ENCODE measurements at places on chromosomes 12 and 14. TPM values are rescaled to one million over a fixed set of nuclear protein-coding genes. Genes with fewer than 3 reads are reported as not detected.

- H3K4me1 ChIP-seq, result no peaks in the 10 kb centered on the region
- no peak overlapping the region for H3K4me3 ChIP-seq
- H3K36me3 ChIP-seq, result peaks cover 13% of the 10 kb centered on the region
- H3K27ac ChIP-seq, result no peak overlapping the region
- no peaks in the 10 kb centered on the region for H3K27me3 ChIP-seq
Measured at GRCh38 chr12:124947561-124948398, 33.3 kb upstream of the UBC start.

GRCh38 chr12:10018386-10018785 is 8.0 kb downstream of the CLEC12B start:
- no peaks in the 10 kb centered on the region for H3K4me1 ChIP-seq
- no peak for DNase-seq
- H3K36me3 ChIP-seq, result no peaks in the 10 kb centered on the region
- H3K4me3 ChIP-seq, result no peak overlapping the region

Gene C14orf39
- not detected for total RNA-seq

Gene GNB3
- total RNA-seq, result 0.12 TPM

GRCh38 chr12:94516985-94517384 is 57.3 kb upstream of the CEP83 start:
- H3K27ac ChIP-seq, result no peak overlapping the region
- DNase-seq, result no peak
- H3K36me3 ChIP-seq, result no peaks in the 10 kb centered on the region
- H3K4me3 ChIP-seq, result no peak overlapping the region
- peaks cover 2% of the 10 kb centered on the region for H3K27me3 ChIP-seq

Gene KERA
- not detected for total RNA-seq

DNA sequence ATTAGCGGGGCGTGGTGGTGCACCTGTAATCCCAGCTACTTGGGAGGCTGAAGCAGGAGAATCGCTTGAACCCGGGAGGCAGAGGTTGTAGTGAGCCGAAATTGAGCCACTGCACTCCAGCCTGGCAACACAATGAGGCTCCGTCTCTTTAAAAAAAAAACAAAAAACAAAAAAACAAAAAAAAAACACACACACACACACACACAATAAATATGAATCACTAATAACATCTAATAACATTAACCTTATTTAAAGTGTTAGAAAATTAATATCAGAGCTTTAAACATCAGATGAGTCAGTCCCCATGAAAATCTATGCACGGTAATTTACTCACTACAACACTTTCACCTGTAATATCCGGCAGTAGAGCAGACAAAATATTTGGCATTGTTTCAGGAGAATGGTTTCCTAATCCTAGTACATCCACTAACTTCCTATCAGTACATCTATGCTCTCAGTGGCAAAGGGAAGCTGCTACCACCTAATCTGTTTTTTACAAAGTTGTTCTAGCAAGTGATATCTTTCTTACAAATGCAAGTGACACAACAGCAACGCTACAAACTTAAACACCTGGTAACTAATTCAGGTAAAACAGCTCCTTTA is 36.2 kb downstream of the MED13L start:
- peaks cover 41% of the 10 kb centered on the region for H3K4me1 ChIP-seq
- H3K27ac ChIP-seq, result no peak overlapping the region
- H3K27me3 ChIP-seq, result no peaks in the 10 kb centered on the region
- H3K36me3 ChIP-seq, result peaks cover 9% of the 10 kb centered on the region
- no peak for DNase-seq

DNA sequence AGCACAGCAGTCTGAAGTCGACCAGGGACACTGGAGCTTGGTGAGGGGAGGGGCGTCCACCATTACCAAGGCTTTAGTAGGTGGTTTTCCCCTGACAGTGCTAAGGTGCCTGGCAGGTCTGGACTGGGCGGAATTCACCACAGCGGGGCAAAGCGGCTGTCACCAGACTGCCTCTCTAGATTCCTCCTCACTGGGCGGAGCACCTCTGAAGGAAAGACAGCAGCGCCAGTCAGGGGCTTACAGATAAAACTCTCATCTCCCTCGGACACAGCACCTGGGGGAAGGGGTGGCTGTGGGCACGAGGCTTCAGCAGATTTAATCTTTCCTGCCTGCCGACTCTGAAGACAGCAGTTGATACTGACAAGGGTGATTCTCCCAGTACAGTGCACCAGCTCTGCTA is 39.1 kb downstream of the DDHD1 start:
- peaks cover 55% of the 10 kb centered on the region for H3K4me1 ChIP-seq
- H3K27me3 ChIP-seq, result no peaks in the 10 kb centered on the region
- peaks cover 45% of the 10 kb centered on the region for H3K36me3 ChIP-seq
- H3K27ac ChIP-seq, result no peak overlapping the region
- no peak for DNase-seq

DNA sequence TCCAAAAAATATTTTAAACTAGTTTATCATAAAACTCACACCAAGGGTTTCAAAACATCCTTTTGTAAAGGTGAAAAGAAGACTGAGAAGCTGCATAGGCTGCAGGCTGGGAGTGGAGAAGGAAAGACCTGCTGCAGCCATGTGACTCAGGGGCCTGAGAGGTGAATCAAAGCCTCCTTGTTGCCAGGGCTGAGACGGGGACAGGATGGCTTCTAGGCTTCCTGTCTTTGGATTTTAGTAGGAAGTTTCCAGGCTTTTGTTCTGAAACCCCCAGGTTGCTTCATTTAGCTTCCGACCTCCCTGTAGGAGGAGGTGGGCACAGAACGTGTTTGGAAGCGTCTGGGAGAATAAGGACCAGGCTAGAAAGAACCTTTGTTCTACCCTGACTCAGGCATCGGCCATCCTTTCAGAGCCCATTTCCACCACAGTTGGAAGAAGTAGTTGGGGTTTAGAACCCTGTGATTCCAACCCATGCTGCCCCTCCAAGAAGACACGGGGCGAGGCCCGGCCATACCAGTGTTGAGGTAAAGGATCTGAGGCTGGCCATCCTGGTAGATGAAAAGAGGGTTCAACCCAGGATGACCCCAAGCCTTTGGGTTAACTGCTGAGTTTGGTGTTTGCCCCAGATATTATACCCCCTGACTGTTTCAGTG is 122.4 kb downstream of the SLC25A47 start:
- H3K4me1 ChIP-seq, result peaks cover 31% of the 10 kb centered on the region
- no peaks in the 10 kb centered on the region for H3K36me3 ChIP-seq
- H3K4me3 ChIP-seq, result no peak overlapping the region
- H3K27me3 ChIP-seq, result no peaks in the 10 kb centered on the region

DNA sequence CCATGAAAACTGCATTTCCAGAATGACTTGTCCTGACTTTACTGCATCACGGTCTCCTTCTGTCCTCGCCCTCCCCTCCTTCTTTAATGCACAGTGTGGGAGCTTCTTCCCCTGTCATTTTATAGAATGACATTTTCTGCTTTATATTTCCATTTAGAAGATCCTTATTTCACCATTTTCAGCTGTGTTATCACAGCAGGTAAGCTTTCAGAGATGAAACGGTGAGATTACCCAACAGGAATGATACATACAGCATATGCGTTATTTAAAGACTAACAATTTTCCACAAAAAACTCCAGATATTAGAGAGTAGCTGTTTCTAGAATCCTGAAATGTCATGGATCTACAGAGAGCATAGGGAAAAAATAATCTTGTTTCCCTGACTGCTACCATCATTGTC is 27.3 kb upstream of the PZP start:
- H3K4me1 ChIP-seq, result peaks cover 15% of the 10 kb centered on the region
- no peak overlapping the region for H3K27ac ChIP-seq
- no peak for DNase-seq
- peaks cover 40% of the 10 kb centered on the region for H3K27me3 ChIP-seq
- peaks cover 2% of the 10 kb centered on the region for H3K36me3 ChIP-seq

- no peaks in the 10 kb centered on the region for H3K27me3 ChIP-seq
- no peak for DNase-seq
- no peak overlapping the region for H3K4me3 ChIP-seq
- H3K36me3 ChIP-seq, result peaks cover 25% of the 10 kb centered on the region
- peak overlapping the region; percentile 81 for H3K27ac ChIP-seq
Measured at GRCh38 chr12:89472508-89472907, 52.1 kb downstream of the GALNT4 start.

DNA sequence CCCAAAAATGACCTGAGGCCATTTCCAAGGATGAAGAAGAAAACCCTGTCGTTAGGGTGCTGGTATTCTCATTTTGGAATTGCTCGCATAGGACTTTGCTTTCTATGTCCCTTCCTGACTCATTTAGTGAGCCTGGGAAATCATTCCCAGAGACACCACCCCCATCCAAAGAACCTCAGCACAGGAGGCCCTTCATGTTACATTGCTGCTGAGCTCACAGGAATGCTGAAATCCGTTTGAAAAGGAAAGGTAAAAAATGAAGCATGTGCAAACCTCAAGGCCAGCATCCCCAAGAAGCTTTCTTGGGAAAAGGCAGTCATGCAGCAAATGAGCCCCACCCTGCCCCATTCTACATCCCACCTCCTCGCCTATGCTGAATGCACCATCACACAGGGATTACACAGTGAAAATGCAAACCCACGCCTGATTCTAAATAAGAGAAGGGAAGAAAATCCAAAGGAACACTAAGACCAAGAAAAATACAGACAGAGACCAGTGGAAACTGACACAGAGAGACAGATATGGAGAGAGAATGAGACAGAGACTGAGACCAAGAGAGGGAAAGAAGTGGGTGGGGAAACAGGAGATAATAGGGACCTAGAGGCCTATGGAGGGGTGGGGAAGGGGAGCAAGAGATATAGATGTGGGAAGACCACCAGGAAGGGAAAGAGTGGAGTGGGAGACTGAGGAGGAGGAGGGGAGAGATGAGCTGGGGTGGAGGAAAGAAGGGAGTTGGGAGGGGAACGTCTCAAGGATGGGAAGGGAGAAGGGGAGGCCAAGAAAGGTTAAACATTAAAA is 33.5 kb downstream of the NIN start:
- peaks cover 15% of the 10 kb centered on the region for H3K4me1 ChIP-seq
- H3K4me3 ChIP-seq, result no peak overlapping the region

Gene VIPAS39
- 16.9 TPM for total RNA-seq

DNA sequence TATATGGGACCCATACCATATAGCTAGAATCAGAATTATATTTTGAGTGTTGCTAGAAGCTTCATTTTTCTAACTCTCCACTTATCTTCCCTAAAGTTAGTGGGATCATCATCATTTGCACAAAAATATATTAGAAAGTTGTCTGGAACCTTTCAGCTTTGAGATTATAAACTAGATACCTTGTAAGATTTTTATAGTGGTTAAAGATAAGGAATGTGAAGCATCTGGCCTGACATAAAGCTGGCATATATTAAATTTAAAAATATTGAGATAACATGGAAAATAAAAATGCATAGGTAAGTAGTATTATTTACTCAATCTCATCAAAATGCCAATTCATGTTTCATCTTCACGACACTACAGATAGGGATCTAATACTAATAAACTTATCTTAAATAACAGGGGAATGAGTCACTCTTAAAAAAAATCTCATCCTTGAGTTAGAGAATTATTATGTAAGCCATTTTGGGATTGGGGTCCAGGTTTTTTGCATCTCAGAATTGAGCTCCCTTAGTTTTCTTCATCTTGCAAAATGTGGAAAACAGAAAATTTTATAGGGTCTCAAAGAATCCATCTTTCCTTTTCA is 318.5 kb downstream of the KCNC2 start:
- no peak for DNase-seq
- H3K27me3 ChIP-seq, result no peaks in the 10 kb centered on the region
- no peak overlapping the region for H3K4me3 ChIP-seq
- H3K4me1 ChIP-seq, result peaks cover 28% of the 10 kb centered on the region
- H3K27ac ChIP-seq, result no peak overlapping the region
- peaks cover 6% of the 10 kb centered on the region for H3K36me3 ChIP-seq

Gene PUS7L
- 23.5 TPM for total RNA-seq

Gene OAS1
- total RNA-seq, result 161 TPM

GRCh38 chr12:130764073-130764472 is 48.0 kb upstream of the RIMBP2 start:
- H3K4me3 ChIP-seq, result no peak overlapping the region
- H3K36me3 ChIP-seq, result no peaks in the 10 kb centered on the region
- peak; percentile 59 for DNase-seq
- H3K27me3 ChIP-seq, result peaks cover 11% of the 10 kb centered on the region

- DNase-seq, result no peak
- H3K36me3 ChIP-seq, result no peaks in the 10 kb centered on the region
- no peak overlapping the region for H3K27ac ChIP-seq
- no peaks in the 10 kb centered on the region for H3K4me1 ChIP-seq
- no peak overlapping the region for H3K4me3 ChIP-seq
- H3K27me3 ChIP-seq, result peaks cover 20% of the 10 kb centered on the region
Measured at GRCh38 chr12:112590281-112590680, 171.5 kb downstream of the PTPN11 start.

Gene NGB
- not detected for total RNA-seq

Gene FGD6
- total RNA-seq, result 0.56 TPM

Gene FSCB
- total RNA-seq, result not detected

- no peak for DNase-seq
- no peaks in the 10 kb centered on the region for H3K27me3 ChIP-seq
- H3K36me3 ChIP-seq, result no peaks in the 10 kb centered on the region
- no peaks in the 10 kb centered on the region for H3K4me1 ChIP-seq
- H3K27ac ChIP-seq, result no peak overlapping the region
- H3K4me3 ChIP-seq, result no peak overlapping the region
Measured at GRCh38 chr14:33070475-33070874, 131.8 kb downstream of the NPAS3 start.

DNA sequence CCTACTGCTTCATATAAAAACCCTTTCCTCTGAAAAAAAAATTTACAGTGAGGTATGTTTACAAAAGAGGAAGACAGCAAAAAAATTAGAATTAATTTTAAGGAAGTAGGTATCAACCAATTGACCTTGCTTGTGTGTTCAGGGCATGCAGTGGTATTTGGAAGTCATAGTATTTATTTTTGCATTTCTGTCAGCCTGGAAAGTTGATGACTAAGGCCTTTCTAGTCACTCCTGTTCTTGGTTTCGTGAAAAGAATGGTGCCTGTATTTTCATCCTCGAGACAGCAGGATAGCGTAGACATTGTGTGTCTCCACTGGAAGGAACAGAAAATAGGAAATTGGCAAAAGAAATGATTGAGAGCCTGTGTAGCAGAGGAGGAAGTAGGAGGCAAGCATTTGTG is 24.5 kb downstream of the SLC16A7 start:
- no peak overlapping the region for H3K27ac ChIP-seq
- H3K27me3 ChIP-seq, result no peaks in the 10 kb centered on the region
- no peak overlapping the region for H3K4me3 ChIP-seq

DNA sequence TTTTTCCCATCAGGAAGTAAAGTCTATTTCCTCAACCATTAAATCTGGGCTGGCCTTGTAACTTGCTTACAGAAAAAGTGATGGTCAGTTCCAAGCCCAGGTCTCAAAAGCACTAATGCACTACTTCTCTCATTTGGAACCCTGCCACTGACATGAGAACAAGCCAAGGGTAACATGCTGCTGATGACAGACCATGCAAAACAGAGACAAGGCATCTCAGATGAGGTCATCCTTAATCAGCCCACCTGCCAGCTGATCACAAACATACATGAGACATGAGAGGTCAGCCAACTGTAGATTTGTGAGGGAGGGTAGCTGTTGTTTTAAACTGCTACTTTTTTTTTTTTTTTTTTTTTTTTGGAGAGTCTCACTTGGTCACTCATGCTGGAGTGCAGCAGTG is 16.2 kb downstream of the TWF1 start:
- DNase-seq, result no peak
- H3K27ac ChIP-seq, result no peak overlapping the region
- peaks cover 34% of the 10 kb centered on the region for H3K36me3 ChIP-seq
- no peaks in the 10 kb centered on the region for H3K4me1 ChIP-seq
